ENCODE measurements at places on chromosomes 7 and 10.

- no peak for DNase-seq
Measured at GRCh38 chr10:96419351-96419750, 60.5 kb upstream of the OPALIN start.

DNA sequence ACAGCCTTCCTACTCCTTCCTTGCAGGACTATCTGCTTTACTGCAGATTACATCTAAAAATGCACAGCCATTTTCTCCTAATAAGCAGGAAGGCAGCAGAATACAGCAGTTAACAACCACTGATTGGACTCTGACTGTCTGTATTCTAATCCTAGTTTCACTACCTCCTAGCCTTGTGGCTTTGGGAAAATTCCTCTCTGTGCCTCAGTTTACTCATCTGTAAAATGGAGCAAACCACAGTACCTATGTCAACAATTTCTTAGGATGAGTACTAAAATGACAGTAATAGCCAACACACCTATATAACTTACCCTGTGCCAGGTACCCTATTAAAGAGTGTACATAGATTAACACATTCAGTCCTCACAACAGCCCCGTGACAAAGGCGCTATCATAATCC is 89.5 kb downstream of the ELMO1 start:
- DNase-seq: no peak

DNA sequence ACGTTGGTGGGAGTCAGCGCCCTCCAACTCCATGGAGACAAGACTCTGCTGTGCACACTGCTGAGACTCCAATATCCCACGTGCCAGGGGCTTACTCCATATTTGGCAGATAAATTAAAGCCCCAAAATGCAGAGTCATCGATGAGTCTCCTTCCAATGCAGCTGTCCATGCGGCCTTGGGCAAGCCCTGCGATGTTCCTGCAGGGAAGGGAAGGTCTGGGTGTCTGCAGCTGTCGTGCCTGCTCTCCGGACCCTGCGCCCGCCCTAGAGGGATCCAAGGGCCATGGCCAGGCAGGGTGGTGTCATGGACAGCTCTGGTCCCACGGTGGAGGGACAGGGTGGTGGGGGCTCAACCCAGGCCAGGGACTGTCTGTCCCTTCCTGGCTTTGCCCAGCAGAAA is 185.2 kb downstream of the PTPRN2 start:
- no peak for DNase-seq

DNA sequence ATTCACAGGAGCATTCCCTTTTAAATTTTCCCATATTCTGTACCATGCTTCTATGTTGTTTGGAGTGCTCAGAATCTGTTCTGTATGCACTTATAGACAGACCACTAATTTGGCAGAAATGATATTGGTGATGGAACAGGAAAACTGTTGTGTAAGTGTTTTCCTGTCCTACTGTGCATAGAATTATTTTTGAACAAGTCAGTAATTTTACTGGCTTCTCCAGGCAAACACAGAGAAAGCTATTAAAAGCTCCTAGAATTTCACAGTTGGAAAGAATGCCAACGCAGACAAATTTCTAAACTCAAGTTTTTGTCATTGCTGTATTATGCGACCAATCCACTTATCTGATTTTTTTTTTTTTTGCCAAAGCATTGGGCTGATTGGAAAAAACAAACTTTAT is 55.7 kb downstream of the ANKMY2 start:
- peak; percentile 6 for DNase-seq

DNA sequence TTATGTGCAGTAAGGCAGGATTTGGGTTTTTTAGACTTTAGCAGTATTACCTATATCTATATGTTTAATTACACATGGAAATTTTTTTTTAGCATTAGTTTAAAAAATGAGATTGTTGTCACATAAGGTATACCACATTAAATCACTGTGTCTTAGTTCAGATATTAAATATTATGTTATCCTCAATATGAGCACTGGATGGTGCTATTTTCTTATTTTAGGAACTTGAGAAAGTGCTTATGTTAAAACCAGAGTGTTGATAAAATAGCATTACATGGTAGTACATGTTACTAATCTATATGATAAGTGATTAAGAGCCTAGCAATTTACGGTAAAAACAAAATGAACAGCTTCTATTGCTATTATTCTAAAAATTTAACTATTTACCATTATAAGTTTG is 28.8 kb downstream of the MIOS start:
- peak; percentile 31 for DNase-seq

GRCh38 chr10:79420974-79421688 is 24.3 kb downstream of the ZCCHC24 start:
- DNase-seq: peak; percentile 54

DNA sequence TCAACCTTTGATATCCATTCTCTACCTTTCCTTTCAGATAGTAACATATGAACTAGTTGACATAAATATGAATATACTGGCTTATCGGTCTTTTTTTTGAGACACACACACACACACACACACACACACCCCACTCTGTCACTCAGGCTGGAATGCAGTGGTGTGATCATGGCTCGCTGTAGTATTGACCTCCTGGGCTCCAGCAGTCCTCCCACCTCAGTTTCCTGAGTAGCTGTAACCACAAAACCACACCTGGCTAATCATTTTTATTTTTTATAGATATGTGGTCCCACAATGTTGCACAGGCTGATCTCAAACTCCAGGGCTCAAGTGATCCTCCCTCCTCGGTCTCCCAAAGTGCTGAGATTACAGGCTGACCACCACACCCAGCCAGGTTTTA is 14.2 kb upstream of the NT5C3A start:
- no peak for DNase-seq

DNA sequence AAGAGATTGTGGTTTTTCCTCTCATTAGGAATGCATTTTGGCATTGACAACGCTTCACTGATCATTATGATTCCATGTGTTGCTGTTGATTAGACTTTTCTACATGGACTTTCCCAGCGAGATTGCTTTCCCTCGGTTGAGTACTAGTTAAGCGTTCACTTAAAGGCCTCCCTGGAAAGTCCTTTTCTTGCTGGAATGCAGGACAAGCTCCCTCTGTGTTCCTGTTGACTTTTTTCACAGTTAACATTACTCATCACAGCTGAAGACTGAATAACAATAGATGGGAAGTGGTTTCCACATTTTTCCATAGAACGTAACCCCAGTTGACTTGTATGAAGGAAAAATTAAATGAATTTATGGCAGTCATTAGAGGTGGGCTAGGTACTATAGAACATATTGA is 2.6 kb upstream of the CAV1 start:
- DNase-seq: peak; percentile 83

DNA sequence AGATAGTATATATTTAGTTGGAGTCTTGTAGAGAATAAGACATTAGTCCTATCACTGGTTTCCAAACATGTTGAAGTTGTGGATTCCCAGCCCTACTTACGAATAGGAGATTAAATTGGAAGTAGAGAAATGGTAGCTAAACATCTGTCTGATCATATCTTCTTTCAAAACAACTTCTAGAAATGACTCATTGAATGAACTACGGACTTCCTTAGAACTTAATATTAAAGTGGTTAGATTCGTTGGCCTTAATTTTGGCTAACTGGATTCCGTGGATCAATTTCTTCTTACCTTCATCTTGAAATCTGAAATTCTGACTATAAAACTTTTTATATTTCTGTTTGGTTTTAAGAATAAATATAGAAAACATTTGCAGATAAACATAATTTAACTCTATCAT is 3.4 kb downstream of the PHF14 start:
- no peak for DNase-seq

DNA sequence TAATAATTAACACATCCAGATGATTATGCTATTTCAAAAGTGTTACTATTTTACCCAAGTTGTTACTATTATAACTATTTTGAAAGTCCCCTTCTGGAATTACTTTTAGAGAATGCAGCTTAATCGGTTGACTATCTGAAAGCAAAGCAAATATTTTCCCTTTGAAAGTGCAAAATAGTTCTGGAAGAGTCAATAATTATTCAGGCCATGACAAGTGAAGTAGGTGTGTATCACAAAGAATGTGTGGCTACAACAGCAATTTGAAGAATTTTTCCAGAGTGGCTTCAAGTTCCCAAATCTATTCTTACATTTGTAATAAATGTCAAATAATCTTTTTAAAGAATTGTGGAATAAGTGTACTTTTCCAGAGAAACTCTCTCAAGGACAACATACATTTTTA is 42.8 kb downstream of the RNLS start:
- peak; percentile 58 for DNase-seq

GRCh38 chr10:62037166-62037831 is 135.8 kb downstream of the ARID5B start:
- peak; percentile 86 for DNase-seq

GRCh38 chr10:75772153-75772887 is 340.9 kb downstream of the LRMDA start:
- DNase-seq: peak; percentile 25

DNA sequence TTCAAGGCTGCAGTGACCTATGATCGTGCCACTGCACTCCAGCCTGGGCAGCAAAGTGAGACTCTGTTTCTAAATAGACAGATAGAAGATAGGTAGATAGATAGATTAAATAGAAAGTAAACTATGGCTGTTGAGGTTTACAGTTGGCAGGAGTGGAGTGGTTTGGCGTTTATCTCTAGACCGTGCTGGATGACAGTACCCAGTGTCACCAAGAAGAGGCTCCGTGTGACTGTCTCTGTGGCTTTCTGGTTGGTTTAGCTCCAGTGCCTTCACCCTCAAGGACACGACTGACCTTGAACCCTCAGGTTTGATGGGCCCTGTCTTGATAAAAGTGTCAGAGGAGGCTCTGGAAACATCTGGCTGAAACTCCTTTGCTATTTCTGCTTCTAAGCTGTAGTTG is 31.7 kb downstream of the CHST12 start:
- no peak for DNase-seq

DNA sequence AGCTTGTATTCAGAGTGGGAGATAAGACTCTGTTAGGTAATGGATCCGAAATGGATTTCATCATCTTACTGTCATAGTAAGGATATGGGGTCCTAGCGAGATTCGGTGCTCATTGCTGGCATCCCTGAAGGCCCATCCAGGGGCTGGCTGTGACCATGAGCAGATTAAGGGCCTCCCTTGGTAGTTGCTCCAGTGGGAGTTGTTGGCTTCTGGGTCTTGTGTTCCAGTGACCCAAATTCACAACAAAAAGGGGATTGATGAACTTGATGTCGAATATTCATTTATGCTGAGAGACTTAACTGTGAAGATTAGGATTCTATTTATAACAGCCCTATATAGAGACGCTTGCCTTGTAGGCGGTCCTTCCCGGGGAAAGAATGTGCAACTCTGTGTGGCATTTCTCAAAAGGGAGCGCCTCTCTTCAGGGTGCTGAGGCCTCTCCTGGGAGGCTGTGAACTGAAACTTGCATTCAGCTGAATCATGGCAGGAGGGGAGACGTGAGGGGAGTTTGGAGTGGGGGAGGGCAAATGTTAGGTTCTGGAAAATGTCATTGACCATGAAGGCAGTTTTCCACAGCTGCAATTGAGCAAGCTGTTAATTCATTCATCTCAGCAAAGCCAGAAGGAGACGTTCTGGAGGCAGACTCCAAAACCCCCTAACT is 233.1 kb upstream of the FZD8 start:
- DNase-seq: peak; percentile 62

DNA sequence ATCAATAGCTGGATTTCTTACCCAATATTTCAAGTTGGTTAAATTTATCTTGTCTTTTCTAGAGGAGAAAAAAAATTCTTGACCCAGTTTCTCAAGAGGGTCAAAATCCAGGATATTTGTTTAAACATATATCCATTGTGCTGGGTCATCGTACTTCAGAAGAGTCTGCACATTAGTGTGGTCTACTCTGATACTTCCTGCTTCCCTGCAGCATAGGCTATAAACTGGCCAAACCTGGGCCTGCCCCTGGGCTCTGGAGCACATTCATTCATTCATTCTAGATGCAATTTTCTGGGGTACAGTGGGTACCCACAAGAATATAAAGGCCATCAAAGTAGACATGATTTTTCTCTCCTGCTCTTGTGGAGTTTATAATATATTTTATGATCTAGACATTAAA is 142.1 kb upstream of the WNT16 start:
- DNase-seq: no peak

DNA sequence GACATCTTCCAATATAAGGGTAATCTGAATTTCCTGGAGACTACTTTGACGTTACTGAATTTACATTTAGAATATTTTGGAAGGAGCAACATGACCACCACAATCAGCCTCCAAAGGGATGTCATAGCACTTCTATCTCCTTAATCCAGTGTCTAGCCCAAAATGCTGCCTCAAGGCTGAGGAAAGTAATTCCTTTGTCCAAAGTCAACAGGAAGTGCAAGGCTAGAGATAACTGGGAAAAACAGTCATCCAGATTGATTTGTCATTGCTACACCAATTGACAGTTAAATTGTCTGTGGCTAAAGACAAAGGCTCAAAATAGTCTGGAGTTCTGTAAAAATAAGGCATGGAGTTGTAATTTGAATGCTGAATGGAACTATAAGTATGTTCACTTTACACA is 3.9 kb upstream of the TFPI2 start:
- DNase-seq: no peak

DNA sequence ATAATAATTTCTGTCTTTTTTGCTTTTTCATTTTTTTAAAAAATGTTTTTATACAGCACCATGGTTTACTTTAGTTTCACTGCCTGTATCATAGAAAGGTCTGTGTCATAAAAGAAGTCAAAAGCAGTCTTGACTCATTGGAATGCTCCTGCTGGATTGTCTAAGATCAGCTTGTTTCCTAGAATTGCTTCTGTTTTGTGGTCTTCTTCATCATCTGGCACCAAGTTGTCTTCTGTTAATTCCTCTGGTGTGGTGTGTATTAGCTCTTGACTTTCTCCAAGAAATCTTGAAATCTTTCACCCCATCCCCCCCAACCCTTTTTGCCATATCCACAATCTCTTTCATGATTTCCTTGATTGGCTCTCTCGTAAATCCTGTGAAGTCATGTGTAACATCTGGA is 250.3 kb upstream of the CXCL12 start:
- DNase-seq: peak; percentile 66

DNA sequence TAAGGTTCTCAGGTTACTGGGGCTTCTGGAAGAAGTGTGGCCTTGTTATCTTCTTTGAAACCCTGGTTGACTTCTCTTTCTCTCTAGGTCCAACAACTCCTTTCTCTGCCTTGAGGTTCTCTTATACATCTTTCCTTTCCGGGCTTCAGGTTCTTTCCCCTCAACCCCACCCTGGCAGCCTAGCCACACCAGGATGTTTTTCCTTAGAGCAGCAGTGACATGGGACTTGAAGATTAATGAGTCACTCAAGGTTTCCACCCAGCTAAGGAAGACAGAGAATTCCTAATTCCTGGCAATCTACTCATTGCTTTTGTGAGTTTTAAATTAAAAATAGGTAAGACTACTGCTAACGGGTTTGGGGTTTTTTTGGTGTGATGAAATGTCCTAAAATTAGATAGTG is 121.8 kb upstream of the HPS1 start:
- no peak for DNase-seq

DNA sequence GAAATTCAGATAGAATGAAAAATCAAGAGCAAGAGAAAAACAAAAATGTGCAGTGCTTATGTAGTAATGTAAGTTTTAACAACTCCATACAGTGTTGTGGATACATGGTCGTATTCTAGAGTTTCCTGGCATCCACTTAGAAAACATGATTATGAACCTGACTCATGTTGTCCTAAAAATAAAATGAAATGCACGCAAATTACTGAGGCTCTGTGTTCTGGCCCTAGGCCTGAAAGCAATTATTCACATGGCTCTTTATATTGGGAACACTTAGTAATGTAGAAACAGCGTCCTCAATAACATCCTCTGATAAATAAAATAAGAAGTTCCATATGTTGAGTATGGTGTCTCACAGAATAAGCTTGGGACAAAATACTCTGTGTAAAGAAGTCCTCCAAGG is 200.2 kb upstream of the SEMA3E start:
- DNase-seq: peak; percentile 53

GRCh38 chr7:143980746-143981510 is 19.2 kb upstream of the OR6B1 start:
- no peak for DNase-seq

All from AG10803 (cell line).